Urothelium cell line (cell line): ENCODE measurements at places on chromosomes 12 and 14.

DNA sequence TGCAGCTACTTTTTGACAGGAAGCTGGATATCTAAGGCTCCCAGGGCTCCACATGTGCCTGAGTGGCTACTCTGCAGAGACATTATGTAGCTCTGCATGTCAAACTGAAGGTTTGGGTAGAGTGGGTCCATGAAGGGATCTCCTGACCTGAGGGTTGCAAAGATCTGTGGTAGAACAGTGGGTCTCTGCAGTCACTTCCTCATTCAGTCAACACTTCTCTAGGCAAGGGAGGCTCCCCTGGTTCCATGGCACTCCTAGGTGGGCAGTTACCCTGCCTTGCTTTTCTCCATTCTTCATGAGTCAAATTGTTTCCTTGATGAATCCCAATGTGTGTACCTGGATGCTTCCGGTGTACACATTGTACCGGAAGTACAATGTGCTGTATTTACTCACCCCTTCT is 57.4 kb downstream of the CMAS start:
- no peak for DNase-seq

GRCh38 chr14:102088012-102088792 is 1.4 kb upstream of the HSP90AA1 start:
- no peak for DNase-seq

GRCh38 chr12:128165387-128165786 is 101.6 kb upstream of the TMEM132C start:
- DNase-seq: no peak

DNA sequence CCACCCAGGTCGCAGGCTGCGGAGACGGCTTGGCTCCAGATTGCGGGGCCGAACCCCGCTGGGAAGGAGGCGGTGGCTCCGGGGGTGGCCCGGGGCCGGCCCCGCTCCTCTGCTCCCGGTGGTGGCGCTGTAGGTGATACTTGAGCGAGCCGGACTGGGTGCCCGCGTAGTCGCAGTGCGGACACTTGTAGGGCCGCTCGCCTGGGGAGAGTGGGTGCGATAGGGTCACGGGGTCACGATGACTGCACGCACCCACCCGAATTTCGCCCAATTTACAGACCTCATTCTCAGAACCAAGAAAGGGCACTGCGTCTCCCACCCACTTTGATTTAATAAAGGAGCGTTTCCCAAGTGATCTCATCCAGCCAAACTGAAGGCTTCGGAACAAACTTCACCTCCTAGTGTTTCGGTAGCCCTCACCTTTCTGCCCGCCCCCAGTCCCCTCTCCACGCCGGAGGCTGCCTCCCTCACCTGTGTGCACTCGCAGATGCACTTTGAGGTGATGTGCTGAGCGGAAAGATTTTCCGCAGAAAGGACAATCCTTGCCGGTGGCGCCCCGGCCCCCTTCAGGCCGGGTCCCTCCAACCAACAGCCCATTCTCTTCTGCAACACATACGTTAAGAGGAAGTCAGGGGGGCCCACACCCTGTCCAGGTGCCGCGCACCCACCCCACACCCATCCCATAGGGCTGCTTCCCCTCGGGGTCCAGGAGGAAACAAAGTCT is 7.4 kb downstream of the ZNF219 start:
- DNase-seq: no peak

- DNase-seq: no peak
Measured at GRCh38 chr12:27968972-27969623, 3.4 kb downstream of the PTHLH start.

- no peak for DNase-seq
Measured at GRCh38 chr14:22544881-22545420, 44.1 kb downstream of the DAD1 start.

GRCh38 chr12:96136725-96137378 is 57.3 kb upstream of the ELK3 start:
- DNase-seq: peak; percentile 10

GRCh38 chr12:132662901-132663755 is 24.0 kb downstream of the POLE start:
- no peak for DNase-seq

DNA sequence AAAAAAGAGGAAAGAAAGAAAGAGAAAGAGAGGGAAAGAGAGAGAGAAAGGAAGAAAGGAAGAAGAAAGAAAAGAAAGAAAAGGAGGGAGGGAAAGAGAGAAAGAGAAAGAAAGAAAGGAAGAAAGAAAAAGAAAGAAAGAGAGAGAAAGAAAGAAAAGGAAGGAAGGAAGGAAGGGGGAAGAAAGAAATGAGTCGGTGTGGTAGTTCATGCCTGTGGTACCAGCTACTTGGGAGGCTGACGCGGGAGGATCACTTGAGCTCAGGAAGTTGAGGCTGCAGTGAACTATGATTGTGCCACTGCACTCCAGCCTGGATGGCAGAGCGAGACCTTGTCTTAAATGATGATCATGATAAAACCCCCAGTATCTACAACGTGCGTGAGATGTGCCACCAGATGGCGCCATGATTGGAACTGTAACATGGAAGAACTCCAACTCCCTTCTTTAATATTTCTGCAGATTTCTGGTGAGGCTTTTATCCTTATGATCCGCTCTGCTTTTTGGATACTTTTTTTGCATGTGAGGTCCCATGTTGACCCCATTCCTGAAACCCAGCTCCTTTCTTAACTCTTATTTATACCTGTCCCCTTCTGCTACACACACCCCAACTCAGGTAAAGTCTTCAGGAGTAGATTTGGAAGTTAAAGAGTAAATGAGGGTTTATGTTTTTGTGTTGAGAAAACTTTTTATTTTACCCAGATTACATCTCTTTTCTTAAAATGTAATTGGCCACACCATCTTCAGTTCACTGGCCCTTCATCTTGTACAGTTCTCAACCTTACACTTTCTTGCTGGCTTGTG is 25.6 kb downstream of the RNASE10 start:
- DNase-seq: peak; percentile 68

- DNase-seq: no peak
Measured at GRCh38 chr14:92248696-92249095, 74.3 kb upstream of the SLC24A4 start.

DNA sequence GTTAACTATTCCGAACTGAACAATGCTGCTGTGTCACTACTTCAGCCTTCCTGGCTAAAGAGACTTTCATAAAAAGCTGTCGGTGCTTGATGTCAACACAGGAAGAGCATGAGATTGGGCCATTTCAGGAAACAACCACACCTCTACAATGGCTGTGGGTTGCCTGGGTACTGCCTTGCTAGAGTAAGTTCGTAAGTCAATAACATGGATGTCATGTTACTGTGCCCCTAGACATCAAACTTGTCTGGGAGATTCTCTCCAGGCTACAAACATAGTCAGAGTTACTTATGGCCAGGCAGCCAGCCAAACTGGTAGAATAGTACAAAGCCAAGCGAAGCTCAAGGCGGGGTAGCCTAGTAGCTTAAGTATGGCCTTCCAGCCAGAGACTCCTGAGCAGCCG is 23.1 kb downstream of the MAX start:
- DNase-seq: no peak

GRCh38 chr14:23154964-23155587 is 28.4 kb downstream of the SLC7A8 start:
- DNase-seq: peak; percentile 72

GRCh38 chr14:73266317-73266716 is 29.0 kb downstream of the PAPLN start:
- no peak for DNase-seq

DNA sequence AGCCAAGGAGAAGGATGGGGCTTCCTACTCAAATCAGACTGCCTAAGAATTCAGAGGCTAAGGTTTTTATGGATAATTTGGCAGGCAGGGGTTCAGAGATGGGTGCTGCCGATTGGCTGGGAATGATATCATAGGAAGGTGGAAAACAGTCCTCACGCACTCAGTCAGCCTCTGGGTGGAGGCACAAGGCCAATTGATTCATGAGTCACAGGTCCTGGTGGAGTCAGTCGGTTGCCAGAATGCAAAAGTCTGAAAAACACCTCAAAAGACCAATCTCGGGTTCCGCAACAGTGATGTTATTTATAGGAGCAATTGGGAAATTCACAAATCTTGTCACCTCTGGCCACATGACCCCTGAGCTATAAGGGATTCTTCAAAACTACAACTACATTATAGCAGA is 105.5 kb downstream of the GXYLT1 start:
- peak; percentile 75 for DNase-seq

DNA sequence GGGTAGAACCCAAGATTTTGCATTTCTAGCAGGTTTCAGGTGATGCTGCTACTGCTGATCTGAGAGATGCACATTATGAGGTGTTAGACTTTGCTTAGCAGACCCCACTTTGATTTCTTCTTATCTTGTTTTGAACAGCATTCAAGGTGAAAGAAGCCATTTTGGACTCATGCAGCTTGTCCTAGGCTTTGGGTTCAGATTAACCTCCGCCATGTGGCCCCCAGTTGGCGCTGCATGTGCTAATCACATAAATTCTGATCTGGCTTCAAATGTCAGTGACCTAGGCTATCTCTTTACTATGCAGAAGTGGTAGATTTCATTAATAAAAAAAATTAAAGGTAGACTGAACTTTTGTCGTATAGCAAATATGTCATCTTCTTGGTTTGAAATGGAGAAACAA is 89.8 kb upstream of the DYRK2 start:
- DNase-seq: no peak

- DNase-seq: no peak
Measured at GRCh38 chr14:53851394-53852090, 105.1 kb downstream of the BMP4 start.

DNA sequence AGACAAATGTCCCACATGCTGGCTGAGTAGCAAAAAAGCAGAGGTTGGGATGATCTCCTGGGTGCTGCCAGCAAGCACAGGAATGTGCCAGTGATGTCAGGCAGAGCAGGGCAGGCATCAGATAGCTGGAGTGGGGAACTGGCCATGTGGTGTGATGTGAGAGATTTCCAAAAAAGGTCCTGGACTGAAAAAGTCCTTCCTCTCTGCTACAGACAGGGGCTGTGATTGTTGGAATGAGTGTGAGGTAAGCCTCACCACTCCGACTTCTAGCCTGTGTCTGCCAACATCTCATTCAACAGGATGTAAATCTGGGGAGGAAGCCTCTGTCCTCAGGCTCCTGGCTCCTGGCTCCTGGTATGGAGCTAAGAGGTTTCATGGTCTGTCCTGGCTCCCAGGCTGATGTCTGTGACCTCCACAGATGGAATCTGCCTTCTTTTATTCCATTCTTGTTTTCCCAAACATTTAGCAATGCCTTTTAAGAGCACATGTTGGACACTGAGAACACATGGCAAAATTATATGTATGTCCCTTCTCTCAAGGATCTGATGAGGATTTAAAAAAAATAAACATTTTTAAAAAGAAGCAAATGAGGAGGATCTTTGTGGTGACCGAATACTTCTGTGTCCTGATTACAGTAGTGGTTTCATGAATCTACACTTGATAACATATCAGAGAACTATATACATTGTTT is 50.1 kb upstream of the STK38L start:
- peak; percentile 50 for DNase-seq

DNA sequence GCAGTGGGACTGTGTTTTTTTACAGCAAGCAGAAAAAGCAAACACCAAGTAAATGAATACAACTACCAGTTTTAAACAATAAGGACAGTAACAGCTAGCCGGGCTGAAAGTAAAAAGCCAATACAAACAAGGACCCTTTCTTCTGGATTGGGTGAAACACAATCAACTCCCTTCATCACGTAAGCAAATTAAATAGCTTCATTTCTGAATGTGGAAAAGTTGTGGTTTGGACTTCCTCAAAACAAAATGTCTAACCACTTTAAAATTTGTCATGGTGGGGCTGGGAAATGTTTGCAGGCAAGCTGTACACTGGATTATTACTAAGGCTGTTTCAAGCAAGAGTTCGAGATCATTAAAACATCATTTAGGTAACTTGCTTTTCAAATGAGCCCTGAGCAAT is 47.4 kb downstream of the TCHP start:
- DNase-seq: no peak

DNA sequence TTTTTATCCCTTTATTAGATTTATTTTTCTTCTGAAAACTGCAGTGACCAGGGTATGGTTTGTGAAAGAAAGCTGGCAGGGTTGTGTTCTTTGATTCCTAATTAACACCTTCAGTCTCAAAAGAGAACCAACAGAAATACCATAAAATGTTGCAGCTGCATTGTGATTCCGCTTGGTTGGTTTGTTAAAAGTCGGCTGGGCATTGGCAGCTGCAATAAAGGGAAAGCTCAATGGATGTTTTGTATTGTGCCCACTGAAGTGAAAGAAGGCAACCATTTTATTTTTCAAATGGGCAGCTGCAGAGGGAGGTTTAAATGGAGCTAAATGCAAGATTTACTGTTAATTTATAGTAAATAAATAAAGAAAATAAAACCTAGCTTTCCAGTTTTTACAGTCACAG is 16.7 kb downstream of the LGR5 start:
- DNase-seq: no peak

DNA sequence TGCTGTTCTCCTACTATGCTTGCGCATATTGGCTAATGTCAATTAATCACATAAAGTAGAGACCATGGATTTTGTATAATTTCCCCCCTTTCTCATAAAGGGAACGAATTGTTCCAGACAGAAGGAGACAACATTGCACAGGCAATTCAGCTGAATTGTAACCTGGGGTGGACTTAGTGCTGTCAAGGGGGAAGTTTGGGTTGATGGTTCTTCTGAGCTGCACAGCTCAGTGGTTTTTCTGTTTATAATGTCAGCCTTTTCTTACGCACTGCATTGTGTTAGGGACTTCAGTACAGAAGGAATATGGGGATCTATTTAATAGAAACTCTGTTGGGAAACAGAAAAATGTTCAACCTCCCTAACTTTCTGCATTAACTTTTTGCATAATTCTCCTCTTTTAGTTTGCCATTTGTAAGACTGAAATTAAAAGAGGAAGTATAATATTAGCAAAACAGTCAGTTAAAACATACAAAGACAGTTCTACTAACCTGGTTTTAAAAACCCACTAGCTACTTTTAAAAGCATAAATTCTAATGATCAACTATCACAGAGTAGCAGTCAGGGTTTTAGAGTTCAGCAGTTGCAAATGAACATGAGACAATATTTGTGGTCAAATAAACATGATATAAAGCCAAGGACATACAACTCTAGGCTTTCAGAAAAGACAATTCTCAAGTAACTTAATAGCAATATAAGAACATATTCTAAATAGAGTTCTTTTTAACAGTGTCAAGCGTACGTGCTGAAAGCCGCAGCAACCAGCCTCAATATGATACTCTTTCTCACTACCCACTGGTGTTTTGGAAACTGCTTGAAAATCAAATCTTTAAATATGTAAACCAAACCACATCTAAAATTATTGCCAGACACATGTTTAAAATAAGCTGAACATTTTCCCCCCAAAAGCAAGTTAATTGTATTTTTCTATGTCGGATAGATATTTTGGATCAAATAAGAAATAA is 393.0 kb downstream of the FSCB start:
- no peak for DNase-seq

- DNase-seq: no peak
Measured at GRCh38 chr14:54362089-54362504, 34.7 kb upstream of the CDKN3 start.
